Osteocyte (in vitro differentiated cells): ENCODE measurements at places on chromosomes 1 and 21. TPM values are rescaled to one million over a fixed set of nuclear protein-coding genes. Genes with fewer than 3 reads are reported as not detected.
A peak's percentile ranks its signal among the peaks of the same experiment; 100 is the strongest.

The CLDN17 gene
- not detected in 2 replicates for total RNA-seq

The DAB1 gene
- total RNA-seq, result 0.21 and 0.27 TPM in 2 replicates

GRCh38 chr1:93905051-93905450 is 4.2 kb downstream of the GCLM start:
- peaks cover 36% of the 10 kb centered on the region for H3K4me1 ChIP-seq
- no peak overlapping the region for H3K27ac ChIP-seq

GRCh38 chr1:172325531-172325930 is 95.0 kb upstream of the C1orf105 start:
- H3K4me1 ChIP-seq, result peaks cover 22% of the 10 kb centered on the region
- H3K27me3 ChIP-seq, result no peaks in the 10 kb centered on the region
- H3K36me3 ChIP-seq, result no peaks in the 10 kb centered on the region
- no peak for DNase-seq
- H3K27ac ChIP-seq, result peak overlapping the region; percentile 76
- H3K4me3 ChIP-seq, result no peak overlapping the region

- no peak overlapping the region for H3K4me3 ChIP-seq
- DNase-seq, result no peak
- no peaks in the 10 kb centered on the region for H3K4me1 ChIP-seq
- H3K27ac ChIP-seq, result no peak overlapping the region
- H3K27me3 ChIP-seq, result no peaks in the 10 kb centered on the region
Observed at GRCh38 chr1:64121766-64122385, 81.5 kb upstream of the UBE2U start.

DNA sequence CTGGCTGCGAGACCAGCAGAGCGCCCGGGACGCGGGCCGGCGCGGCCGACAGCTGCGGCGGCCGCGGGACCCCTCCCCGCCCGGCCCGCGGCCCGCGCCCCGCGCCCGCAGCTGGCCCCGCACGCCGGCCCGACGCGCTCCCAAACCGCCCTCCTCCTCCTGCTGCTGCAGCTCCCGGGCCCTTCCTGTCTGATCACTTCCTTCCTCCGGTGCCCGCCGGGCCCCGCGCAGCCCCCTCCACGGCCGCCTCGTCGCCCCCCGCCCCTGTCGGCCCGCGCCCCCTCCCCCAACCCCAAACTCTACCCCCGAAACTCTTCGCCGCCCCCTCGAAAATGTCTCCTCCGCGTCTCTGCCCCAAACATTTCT is 594 bp downstream of the LUZP1 start:
- H3K4me1 ChIP-seq, result peaks cover 64% of the 10 kb centered on the region
- H3K36me3 ChIP-seq, result no peaks in the 10 kb centered on the region
